HL-60 (cell line): ENCODE measurements at places on chromosomes 13 and 19.

DNA sequence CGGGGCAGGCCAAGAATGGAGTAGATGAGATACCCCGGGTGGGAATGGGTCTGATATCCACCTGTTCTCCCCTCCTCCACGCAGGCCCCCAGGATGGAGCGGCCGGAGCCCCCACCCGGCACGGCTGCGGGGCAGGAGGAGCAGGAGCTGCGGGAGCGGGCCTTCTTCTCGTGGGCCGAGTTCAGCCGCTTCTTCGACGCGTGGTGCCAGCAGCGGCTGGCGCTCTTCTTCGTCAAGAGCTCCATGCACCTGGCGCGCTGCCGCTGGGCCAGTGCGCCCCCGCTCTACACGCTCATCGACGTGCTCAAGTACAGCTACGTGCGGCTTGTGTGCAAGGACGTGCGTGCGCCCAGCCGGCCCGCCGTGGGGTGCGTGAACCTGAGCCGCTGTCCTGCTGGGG, 1.2 kb downstream of the ZSWIM9 start:
- no peak for DNase-seq

DNA sequence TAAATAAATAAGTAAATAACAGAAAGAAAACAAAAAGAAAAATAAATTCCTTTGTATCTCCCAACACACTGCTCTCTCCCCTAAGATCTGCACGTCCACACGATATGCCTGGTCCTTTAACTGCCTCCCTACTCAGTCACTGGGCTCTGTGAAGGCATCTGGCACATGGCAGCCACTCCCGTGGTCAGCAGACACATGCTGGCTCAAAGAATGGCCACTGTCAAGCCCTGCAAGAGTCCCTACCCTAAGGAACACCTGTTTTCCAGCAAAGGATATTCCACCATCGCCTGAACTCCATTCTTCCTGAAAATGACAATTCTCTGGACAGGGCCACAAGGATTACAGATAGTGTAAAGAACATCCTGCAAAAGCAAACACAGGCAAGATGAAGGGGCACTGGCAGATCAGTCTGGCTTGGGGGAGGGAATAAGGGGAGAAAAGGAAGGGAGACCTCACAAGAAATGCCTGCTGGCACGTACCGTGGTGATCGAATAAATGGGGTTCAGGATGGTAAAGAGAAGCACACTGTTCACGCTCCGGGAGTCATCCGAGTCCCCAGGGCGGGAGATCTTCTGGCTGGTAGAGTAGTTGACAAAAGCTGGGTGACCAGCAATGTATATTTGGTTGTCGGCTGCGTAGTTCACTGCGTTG, 4.3 kb downstream of the HNRNPL start:
- DNase-seq, result no peak

DNA sequence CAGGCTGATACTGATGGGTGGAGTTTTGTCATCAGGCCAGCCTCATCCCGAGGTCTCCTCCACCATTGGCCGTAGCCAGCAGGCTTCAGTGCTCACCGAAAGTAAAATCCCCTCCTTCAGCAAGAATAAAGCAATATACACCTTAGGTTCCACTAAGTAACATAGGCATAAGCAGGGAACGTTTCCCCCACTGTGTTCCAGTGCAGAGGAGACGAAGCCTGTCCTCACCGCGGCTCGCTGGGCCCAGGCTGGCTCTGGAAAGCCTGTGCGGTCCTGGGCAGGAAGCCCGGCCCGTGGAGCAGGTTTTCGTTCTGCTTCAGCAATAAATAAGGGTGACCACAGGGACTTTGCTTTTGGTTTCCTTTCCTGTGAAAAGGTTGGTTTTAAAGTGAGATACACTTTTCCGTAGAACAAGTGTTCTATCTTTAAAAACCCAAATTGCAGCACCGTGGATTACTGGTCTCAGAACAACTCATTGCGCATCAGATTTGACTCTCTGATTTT, 16.3 kb upstream of the TEX29 start:
- DNase-seq, result no peak

DNA sequence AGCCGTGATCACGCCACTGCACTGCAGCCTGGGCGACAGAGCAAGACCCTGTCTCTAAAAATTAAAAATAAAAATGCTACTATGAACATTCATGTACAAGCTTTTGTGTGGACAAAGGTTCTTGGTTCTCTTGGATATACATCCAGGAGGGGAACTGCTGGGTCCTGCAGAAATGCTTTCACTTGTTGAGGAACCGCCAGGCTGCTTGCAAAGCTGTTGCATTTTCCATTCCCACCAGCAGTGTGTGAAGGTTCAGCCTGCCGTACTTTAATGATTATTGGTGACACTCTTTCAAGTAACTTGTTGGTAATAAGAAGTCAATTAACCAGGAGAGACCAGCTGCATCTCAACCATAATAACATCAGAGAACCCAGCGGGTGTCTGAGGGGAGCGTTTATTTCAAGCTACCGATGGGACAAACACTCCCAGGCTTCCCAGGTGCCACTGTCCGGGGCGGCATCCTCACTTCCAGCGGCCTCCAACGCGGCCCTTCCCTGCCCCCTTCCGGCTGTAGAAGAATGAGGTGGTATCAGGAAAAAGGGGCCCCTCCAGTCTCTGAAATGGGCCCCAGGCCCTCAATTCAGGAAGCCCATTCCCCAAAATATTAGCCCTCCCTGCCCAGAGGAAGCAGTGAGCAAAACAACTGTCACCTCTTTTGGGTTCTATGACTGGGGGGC, 15.2 kb upstream of the PPP1R12C start:
- no peak for DNase-seq

- no peak for DNase-seq
These were observed 205.3 kb downstream of the RAP2A start for GRCh38 chr13:97639236-97639635.

DNA sequence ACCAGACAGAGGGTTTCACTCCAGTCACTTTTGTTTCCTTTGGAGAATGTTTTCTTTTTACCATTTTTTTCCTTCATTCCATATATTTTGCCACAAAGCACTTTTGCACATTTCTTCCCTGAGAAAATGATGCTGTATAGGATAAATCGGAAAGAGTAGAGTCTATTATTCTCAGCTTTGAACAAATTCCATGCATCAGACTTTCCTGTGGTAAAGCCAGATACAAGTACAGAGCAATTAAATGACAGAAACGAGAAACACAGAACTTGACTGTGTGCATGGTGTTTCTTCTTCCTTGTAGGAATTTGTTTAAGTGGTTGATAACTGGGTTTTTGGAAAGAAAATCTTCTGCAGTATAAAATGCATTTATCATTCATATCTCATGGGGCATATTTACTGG, 107.4 kb upstream of the CSNK1A1L start:
- DNase-seq, result no peak

DNA sequence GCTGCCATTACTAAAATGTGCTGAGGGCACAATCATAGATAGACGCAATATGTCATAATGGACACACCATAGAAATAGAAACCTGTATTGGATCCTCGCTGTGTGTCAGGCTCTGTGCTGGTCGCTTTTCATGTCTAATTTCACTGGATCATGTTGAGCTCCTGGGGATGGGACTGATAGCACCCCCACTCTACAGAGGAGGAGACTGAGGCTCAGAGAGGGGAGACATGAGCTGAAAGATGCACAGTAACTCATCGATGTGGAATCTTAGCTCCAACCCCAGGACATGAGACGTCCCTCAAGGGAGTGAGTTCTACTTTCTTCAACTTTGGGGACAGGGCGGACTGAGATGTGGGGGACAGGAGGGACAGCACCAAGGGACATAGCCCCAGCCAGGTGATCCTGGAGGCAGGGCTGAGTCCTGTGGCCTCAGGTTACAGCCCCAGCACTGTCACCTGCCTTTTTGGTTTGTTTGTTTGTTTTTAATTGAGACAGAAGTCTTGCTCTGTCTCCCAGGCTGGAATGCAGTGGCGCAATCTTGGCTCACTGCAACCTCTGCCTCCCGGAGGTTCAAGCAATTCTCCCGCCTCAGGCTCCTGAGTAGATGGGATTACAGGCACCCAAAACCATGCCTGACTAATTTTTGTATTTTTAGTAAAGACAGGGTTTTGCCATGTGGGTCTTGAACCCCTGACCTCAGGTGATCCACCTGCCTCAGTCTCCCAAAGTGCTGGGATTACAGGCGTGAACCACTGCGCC, 6.6 kb upstream of the GIPC1 start:
- no peak for DNase-seq

- no peak for DNase-seq
These were observed 1485.3 kb downstream of the PCDH9 start for GRCh38 chr13:65744836-65745235.

DNA sequence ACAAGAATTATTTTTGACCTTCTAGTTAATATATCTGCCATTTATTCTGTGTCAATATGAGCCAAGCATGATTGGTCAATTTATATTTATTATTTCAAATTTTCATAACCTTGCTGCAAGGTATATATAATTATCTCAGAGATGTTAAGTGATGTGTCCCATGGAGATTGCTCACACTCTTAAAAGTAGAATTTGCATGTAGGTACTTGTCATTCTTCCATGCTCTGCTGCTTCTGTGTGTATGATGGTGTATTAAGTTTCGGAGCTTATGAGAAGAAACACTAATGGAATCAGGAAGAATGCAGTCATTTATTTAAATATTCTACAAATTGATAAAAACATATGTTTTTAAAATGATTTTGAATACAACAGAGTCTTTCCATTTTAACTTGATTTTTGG, 586.8 kb upstream of the MIR17HG start:
- DNase-seq, result no peak

- DNase-seq, result no peak
These were observed 12.4 kb upstream of the GRWD1 start for GRCh38 chr19:48433337-48433736.

GRCh38 chr13:24081387-24081786, 79.1 kb upstream of the SPATA13 start:
- no peak for DNase-seq

DNA sequence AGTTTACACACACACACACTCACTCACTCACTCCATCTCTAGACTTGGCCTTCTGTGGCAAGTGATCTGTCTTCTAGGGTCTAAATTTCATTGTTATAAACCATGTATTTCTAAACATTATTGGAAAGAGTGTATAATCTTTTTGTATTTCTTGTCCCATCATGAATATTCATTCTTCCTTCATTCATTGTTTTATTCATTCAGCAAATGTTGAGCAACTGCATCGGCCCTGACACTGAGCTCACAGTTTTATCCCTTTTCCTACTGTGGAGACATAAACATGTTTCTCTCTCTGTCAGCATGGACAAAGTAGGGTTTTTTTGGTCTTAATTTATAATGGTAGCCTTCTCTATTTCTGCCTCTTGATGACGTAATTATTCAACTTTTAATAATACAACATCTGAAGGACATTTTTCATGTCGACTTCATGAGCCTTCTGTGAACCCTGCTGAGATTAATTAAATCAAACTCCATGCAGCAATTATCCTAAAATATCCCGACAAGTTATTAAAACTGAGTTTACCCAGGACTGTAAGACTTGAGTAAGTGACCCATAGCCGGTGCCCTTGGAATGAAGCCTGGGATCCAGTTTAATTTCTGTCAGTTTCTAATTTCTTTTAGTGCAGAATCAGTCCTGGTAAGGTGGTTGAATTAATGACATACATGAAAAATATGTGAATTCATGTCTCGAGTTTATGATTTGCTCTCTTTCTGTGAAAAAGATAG, 7.3 kb downstream of the SPATA13 start:
- DNase-seq, result no peak

DNA sequence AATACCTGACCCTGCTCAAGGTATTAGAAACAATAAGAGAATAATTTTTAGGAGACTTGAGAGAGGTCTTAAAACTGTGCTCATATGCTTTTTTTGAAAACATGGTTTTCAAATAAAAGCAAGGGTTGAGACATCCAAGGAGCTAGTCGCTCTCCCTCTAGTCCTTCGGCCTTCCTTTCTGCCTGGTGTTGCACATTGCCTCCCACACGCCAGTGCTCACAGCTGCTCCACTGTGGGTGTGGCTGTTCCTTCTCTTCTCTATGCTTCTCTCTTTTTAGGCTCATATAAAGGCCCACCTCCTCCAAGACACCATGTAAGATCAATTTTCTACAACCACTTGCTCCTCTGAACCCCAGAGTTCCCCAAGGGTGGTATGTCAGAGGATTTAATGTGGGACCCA, 352.6 kb downstream of the ENOX1 start:
- DNase-seq, result no peak

GRCh38 chr19:51357952-51358351, 8.2 kb downstream of the ETFB start:
- no peak for DNase-seq

DNA sequence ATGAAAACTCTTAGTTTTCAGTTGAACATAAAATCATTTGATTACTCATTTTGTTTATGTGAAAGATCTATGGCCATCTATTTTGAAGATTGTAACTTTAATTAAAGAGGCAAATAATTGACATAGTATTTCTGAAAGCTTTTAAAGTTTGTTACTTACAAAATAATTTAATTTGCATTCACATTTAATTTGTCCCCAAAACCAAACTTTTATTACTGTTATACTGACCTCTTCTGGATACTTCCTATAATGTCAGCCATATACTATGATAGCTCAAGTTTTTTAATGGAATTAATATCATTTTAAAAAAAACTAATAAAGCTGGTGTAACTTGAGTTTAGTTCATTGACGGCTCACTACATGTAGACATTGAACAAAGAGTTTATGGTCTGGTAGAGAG, 4.9 kb upstream of the SGCG start:
- DNase-seq, result no peak

- DNase-seq, result no peak
These were observed 94.6 kb downstream of the CCNA1 start for GRCh38 chr13:36526897-36527296.
